ENCODE measurements at places on chromosomes 11 and 22.

GRCh38 chr11:15817001-15817400 lies 539.3 kb downstream of the SOX6 start:
- DNase-seq = no peak

- DNase-seq = no peak
Measured at GRCh38 chr22:19520566-19521305, 3.5 kb downstream of the CLDN5 start.

- DNase-seq = no peak
Measured at GRCh38 chr11:69697469-69697843, 6.4 kb downstream of the FGF19 start.

GRCh38 chr11:131845255-131845654 lies 474.8 kb downstream of the NTM start:
- DNase-seq = no peak
